HEK293T (cell line): ENCODE measurements at places on chromosomes 6 and 20.
A peak's percentile ranks its signal among the peaks of the same experiment; 100 is the strongest.

GRCh38 chr6:150169609-150170008, 26.8 kb downstream of the PPP1R14C start:
- no peak for DNase-seq

DNA sequence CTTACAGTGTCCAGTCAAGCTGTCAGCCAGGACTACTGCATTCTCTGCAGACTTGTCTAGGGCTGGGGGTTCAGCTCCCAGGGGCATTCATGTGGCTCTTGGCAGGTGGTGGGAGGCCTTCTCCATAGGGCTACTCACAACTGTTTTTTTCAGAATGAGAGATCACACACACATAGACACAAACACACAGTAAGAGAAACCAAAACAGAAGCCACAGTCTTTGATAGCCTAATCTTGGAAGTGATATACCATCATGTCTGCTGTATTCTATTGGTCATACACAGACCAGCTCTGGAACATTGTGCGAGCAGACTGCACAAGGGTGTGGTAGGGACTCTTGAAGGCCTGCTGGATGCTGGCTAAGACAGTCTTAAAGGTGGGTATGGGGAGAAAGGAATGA, 13.5 kb downstream of the TMEM170B start:
- no peak for DNase-seq

GRCh38 chr6:13402711-13403110, 74.4 kb upstream of the TBC1D7 start:
- DNase-seq, result no peak

DNA sequence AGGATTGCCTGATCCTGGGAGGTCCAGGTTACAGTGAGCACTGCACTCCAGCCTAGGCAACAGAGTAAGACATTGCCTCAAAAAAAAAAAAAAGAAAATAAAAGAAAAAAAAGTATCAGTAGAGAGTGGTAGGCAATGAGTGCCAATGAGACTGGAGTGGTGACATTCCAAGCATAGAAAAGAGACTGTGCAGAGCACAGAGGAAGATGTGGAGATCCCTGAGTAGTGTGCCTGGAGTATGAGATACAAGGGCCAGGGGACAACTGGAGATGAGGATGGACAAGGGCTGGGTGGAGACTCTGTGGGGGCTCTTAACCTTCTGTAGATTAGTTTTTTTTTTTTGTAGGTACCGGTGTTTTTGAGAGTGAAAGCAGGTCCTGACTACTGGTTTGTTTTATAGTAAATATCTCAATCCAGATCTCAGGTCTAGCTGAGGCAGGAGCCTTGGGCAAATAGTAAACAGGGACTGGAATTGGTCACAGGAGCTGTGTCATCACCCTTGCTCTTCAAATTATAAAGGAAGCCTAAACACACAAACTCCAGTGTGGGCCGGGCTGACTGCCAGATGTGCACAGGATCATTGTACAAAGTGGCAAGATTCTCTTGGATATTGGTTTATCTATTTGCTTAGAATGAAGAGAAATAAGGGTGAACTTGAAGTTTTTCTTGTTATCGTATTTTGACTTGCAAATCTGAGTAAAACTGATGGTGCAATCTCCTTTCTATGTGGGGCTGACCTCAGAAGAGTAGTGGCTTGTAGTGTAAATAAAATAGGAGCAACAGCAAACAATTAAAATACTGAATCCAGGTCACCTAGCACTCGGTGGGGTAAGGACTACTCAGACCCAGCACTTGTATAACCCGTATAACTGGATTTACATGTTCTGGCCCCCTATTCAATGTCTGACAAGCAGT, 144.9 kb downstream of the SOX4 start:
- DNase-seq, result no peak

DNA sequence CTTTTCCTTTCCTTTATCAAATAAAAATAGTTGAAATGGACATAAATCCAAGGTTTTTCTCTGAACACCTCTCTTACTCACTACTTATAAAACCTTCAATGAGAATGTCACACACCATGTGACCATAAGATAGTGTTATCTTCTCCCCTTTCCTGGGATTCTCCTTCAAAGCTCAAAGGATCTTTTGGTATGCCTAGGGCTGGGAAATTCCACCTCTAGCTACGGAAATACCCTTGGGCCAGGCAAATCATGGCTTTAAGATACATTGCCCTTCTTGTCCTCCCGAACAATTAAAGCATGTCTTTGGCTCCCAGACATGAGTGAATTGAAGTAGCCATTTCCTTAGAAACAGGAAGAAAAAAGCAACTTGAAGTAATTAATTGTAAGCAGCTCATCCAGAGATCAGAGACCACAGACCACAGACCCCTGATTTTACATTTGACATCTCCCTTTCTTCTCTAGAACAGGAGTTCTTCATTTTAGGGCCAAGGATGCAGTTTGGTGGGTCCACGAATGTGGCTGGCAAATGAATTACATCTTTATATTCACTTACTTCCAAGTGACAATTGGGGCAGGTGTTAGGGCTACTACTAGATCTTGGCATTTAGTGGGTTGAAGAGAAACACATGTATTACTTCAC, 4.1 kb downstream of the PLCB4 start:
- DNase-seq, result no peak

GRCh38 chr6:164882236-164882635, 427.2 kb downstream of the C6orf118 start:
- DNase-seq, result no peak

DNA sequence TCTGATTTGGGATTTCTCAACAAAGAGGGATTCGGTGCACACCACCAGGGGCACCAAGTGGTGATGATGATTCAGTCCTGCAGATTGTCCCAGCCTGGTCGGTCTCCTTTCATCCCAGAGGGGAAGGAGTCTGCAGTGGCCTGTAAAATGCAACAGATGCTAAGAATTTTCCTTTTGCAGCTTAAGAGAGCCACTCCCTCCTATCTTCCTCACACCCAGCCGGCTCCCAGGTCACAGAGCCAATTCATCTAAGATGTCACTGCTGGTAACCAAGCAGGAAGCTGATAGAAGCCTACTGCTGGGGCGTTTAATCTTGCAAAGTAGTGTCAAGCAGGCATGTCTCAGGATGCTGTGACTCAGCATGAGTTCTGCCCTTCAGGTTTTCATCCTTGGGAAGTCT, 203.8 kb upstream of the LRFN2 start:
- no peak for DNase-seq

DNA sequence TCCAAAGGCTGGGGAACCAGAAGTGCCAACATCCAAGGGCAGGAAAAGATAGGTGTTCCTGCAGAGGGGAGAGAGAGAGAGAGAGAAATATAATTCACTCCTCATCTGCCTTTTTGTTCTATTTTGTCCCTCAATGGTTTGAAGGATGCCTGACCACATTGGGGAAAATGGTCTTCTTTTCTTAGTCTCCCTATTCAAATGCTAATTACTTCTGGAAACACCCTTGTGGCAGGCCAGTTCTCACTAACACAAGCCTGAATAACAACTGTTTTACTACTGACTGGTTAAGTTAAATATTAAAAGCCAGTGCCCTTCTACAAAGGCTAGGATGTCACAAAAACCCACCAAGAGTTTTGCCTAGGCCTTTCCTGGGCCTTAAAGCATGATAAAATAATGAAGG, 425.4 kb upstream of the HTR1E start:
- no peak for DNase-seq

GRCh38 chr6:21331235-21331634, 262.3 kb upstream of the SOX4 start:
- DNase-seq, result no peak

DNA sequence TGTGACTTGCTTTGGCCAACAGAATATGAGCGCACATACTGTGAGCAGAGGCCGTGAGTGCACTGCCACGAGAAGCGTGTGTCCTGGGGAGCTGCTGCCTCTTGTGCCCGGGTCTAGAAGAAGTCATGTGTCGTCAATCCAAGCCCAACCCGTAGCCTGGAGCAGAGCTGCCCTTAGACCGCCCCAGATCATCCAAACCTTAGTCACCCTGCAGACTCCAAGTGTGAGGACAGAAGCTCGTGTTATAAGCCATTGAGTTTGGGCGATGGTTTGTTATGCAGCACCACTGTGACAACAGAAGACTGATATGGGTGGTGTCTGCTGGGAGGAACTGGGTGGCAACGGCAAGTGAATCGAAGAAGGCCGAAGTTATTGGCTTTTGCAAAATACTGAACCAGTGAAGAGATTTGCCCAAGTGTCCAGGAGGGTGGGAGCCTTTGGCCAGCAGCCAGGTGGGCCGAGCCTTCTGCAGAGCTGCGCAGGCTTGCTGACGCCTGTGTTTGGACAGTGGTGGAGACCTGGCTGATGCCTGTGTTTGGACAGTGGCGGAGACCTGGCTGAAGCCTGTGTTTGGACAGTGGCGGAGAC, 101.3 kb upstream of the SULF2 start:
- DNase-seq, result no peak

DNA sequence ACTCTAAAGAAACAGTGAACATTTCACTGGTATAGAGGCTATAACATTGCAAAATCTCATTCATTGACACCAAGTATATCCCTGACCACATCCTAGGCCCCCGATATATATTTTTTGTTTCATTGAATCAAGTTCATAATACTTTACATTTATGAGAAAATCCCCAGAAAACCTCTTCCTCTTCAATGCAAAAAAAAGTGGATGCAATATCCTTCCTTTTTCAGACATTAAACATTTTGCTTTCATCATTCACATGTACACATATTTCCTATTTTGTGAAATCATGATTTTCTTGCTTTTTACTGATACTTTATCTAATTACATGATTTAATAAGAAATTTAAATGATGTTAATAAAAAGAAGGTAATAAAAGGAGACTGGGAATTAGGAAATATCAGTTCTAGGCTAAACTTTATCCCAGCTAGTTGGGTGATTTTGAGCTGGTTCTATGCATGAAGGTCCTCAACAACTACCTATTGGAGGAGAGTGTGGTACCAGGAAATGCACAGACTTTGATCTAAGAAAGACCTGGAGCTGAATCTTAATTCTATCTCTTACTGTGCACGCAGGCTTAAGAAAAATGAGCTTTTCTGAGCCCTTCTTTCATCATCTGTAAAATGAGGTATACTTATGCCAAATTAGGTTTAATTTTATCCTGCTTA, 4.9 kb downstream of the SYNE1 start:
- DNase-seq, result no peak

GRCh38 chr6:49692534-49692933, 20.8 kb downstream of the CRISP2 start:
- DNase-seq, result no peak

DNA sequence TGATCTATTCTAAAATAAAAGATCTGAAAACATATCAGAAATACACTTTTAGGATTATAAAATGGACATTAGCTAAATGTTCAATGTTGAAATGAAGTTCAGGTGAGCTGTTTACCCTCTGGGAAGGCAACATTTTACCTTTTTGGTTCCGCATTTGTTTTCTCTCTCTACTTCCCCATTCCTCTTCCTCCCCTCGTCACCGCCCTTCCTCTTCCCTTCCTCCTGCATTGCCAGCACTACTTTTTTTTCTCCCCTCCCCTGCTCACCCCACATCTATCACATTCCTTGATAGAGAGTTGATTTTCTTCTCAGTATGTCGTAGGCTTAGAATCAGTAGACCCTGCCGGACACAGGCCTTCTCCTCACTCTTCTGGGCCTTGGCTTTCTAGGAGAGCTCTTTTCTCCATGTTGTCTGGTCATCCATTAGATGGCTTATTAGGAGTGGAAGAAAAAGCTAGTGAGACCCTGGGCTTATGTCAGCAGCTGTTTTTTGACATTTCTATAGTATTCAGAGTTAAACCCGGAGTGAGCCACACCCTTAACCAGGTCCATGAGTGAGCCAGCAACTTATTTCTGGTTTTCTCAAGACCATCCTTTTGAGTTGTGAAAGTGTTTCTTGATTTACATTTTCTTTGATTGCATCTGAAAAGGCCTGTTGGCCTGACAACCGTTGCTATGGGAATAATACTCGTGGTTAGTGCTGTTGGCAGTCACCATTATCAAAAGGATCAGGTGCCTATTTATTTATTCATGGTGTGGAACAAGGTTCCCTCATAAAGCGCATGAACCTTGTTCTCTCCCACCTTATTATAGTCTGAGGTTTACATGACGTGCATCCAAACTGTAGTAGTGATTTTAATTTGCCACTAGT, 90.9 kb downstream of the DTD1 start:
- DNase-seq, result no peak

DNA sequence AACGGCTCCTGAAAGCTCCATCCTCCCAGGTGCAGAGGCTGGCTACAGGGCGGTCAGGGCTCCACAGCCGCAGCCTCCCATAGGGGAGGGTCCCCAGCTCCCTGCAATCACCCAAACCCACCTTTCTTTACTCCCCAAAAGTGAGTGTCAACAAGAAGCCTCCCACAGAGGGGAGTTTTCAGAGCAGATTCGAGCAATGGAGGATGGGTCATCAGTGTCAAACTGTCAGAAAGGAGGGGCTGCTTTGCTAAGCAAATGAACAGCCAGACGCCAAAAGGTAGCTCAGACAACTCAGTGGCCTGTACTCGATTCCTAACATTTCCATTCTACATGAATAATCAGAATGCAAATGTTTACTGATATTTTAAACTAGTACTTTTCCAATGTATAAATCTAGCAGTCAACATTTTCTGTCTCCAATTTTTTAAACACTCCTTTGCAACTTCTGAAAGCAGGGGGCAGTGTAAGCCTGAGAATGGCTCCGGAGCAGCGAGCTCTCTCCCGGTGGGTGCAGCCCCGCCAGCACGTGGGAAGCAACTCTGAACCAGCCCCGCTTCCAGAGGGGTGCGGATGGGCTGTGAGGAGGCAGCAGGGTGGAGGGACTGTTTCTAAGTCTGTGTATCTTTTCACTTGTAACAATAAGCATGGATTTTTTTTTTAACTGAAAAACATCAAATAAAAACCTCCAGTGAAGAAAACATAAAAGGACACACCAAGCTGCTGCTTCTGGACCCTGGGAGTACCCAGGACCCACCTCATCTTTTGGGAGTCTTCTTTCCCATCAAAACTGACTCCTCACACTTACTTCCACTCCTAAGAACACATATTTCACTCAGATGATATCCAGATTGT, 54.9 kb downstream of the TAF4 start:
- peak; percentile 79 for DNase-seq

DNA sequence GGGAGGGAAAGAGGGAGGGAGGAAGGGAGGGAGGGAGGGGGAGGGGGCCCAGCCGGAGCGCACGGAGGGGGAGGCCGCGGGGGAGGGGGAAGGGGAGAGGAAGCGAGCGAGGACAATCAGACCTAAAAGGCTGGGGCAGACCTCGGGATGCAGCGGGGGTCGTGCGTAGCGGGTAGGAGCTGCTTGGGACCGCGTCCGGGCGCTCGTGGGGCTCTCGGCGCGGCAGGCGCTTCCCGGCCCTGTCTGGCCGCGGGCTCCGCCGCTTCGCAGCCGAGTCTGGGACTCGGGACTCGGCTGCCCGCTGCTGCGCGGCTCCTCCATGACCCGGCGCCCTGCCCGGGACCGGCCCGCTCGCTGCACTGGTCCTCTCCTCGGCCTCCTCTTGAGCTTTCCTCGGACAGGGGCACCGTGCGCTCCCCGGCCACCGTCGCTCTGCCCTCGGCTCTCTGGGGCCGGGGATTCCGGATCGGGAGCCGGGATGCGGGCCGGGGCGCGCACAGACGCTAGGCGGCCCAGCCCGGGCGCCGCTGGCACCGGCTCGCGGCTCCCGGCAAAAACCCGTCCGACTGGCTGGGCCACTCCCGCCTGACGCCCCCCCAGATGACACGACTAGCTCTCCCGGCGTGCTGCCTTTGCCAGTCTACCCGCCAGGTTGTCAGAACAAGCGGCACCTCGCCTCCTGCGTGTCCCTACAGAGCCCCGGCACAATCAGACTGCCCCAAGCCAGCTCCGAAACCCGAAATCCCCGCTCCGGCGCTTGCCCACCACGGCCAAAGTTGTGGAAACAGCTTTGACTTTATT, 2.2 kb downstream of the TFAP2A start:
- DNase-seq, result no peak

GRCh38 chr6:108762394-108762793, 85.8 kb upstream of the ARMC2 start:
- DNase-seq, result no peak
